ENCODE measurements at places on chromosomes 5 and 9.
A peak's percentile ranks its signal among the peaks of the same experiment; 100 is the strongest.

GRCh38 chr5:7876867-7877266, 7.9 kb downstream of the MTRR start:
- no peak for DNase-seq

DNA sequence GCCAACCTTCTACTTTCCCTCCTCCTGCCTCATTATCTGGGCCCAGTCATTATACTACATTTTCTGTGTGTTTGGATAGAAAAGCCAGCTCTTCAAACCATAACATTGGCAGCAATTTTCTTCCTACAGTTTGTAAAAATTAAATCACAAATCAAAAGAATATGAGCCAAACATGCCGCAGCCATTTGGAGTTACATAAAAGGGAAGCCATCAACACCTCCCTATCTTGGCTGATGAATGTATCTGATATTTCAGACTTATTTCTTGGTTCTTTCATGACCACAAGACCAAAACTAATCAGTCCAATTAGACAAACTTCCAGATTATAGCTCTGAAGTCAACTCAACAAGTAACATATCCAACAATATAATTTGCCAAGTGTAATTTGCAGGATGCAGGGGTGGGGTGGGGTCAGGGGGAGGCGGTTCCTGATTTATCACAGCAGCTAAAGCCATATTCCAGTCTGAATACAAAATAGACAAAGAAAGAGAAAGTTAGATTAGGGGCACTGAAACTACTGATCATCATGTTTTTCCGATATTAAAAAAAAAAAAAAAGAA, 89.4 kb upstream of the CNTLN start:
- no peak for DNase-seq

- no peak for DNase-seq
Observed at GRCh38 chr9:123945532-123945931, 15.6 kb upstream of the DENND1A start.

DNA sequence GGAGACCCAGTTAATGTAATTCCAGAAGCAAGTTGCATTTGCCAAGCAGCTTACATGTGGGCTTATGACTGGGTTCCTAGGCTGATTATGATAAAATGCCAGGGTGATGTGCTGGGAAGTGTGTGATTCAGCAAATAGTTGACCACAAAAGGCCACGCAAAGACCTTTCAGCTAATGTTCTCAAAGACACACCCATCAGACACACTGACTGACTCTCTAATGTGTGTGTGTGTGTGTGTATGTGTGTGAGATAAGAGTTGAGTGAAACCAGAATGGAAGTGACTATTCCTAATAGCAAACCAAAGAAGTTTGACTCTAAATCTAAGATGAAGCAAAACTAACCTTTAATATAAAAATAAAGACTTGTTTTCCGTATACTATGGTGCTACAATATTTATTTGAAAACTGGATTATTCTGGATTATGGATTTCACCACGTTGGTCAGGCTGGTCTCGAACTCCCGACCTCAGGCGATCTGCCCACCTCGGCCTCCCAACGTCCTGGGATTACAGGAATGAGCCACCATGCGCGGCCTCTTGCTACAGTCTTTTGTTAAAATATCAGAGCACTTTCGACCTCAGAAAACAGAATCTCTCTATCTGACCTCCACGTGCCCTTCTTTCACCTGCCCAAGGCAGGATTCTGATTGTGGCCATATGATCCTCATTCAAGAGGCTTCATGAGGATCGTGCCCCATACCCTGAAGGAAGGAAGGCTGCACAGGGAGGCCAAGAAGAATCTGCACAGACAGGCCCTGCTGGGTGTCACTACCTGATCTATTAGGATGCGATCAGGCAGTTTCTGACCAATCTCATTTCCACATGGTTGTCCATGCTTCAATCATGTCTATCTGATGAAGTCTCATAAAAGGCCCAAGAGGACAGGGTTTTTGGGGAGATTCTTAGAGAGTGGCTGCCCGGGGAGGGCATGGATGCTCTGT, 75.6 kb downstream of the USP20 start:
- no peak for DNase-seq

DNA sequence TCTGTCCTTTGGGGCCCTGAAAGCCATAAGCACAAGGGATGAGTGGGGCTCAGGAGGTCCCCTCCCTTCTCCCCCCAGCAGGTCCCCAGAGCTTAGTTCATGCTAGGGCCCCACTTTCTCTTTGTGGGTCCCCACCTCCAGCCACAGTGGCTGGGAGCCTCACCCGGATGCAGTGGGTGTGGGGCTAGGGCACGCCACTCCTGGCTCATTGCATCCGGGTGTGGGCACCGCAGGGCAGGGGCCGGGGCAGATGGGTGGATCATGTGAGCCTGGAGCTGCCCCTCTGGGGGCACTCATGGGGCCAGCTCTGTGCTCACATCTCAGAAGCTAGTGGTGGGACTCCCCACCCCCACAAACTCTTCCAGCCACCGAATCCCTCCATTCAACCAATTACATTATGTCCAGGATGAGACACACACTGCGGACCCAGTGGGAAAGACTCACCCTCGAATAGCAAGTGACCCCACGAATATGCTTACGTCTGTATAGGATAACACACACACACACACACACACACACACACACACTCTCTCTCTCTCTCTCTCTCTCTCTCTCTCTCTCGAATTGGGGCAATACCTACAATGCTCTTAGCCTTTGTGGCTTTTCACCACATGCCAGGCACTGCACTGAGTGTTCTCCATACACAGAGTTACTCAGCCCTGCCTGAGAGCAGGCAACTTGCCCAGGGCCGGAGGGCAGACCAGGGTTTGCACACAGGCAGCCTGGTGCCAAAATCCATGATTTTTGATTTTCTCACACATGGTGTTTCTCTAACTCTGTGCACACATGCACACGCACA, 16.8 kb upstream of the PHYKPL start:
- DNase-seq = no peak

DNA sequence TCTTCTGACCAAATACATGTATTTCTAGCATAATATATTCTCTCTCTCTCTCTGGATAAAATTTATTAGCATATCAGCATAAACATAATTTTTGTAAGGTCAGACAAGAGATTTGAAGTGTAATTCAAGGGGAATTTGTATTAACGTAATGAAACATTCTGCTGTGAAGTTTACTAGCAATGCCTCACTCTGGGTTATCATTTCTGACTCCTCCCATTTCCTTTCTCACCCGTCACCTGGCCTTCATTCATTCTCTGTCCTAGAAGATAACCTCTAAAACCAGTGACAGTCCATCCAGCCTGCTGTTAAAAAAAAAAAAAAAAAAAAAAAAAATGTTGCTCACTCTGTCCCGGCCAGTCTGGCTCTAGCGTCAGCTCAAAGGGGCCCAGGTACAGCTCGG, 27.1 kb downstream of the GRAMD2B start:
- DNase-seq = peak; percentile 86

- no peak for DNase-seq
Observed at GRCh38 chr9:8903077-8903476, 1103.5 kb upstream of the DMAC1 start.

DNA sequence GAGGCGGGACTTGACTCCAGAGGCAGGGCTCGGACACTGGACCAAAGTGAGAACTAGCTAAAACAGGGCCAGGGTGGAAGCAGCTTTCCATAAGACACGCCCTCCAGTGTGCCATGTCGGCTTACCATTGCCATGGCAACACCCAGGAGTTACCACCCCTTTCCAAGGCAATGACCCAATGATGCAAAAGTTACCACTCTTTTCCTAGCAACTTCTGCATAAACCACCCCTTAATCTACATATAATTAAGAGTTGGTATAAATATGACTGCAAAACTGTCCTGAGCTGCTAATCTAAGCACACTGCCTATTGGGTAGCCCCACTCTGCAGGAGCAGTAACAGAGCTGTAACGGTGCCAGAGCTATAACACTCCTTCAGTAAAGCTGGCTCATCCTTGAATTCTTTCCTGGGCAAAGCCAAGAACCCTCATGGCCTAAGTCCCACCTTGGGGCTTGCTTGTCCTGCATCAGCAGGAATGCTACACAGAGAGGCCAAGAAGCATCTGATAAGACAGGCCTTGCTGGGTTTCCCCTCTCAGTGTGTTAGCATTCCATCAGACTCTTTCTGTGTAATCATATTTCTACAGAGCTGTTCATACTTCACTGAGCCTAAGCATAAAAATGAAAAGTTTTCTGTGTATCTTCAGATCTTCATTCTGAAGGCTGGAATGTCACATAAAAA, 262.7 kb upstream of the KLF9 start:
- no peak for DNase-seq

DNA sequence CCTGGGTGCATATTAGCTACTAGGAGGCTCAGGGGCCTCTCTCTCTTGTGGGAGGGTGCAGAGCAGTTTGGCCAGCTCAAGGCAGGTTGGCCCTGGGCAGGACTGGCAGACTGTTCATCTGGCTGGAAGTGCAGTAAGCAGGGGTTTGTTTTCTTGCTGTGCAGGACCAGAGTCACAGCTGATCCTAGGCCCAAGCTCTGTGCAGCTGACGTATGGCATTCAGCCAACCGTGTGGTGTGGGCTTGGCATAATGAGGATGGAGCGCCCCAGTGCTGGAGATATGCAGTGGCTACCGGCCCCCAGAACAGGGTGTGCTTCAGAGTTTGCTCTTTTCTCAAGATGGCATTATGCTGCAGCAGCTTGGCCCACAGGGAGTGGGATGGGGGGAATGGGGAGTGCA, 31.0 kb upstream of the PHF24 start:
- DNase-seq = no peak

GRCh38 chr5:90193185-90193822, 216.3 kb downstream of the CETN3 start:
- no peak for DNase-seq

Data from MM.1S (cell line).